Esophagus (tissue), 2 donors: ENCODE measurements at places on chromosomes 5 and 9. TPM values are rescaled to one million over a fixed set of nuclear protein-coding genes. Genes with fewer than 3 reads are reported as not detected.

Gene NEUROG1
- polyA plus RNA-seq = 0.02 TPM

Gene TMEM250
- polyA plus RNA-seq = 13.6 TPM

Gene INSYN2B
- 0.01 TPM for polyA plus RNA-seq

Gene IRX2
- polyA plus RNA-seq = 3.0 TPM

Gene IFNK
- polyA plus RNA-seq = not detected

Gene FBP2
- not detected for polyA plus RNA-seq

Gene HAPLN1
- polyA plus RNA-seq = 0.04 TPM

Gene SLC12A2
- polyA plus RNA-seq = 2.0 TPM

Gene PKD2L2
- polyA plus RNA-seq = 0.02 TPM

Gene ANKRD33B
- polyA plus RNA-seq = 1.3 TPM

Gene ZNF300
- 4.0 TPM for polyA plus RNA-seq

Gene DOCK2
- 0.86 TPM for polyA plus RNA-seq

Gene SLC27A4
- 69.2 TPM for polyA plus RNA-seq

Gene DIRAS2
- polyA plus RNA-seq = not detected

Gene NUTM2G
- polyA plus RNA-seq = not detected

Gene FAM169A
- polyA plus RNA-seq = 0.29 TPM

Gene SEMA6A
- 1.4 TPM for polyA plus RNA-seq

Gene CCL28
- 2.2 TPM for polyA plus RNA-seq

Gene SHLD3
- 1.9 TPM for polyA plus RNA-seq

Gene NR6A1
- polyA plus RNA-seq = 1.4 TPM

Gene TLX3
- polyA plus RNA-seq = not detected

Gene BHMT2
- polyA plus RNA-seq = 4.4 TPM

Gene RNF208
- polyA plus RNA-seq = 28.5 TPM

Gene SFXN1
- 9.3 TPM for polyA plus RNA-seq

Gene SLC36A2
- polyA plus RNA-seq = not detected

Gene FSTL4
- 2.1 TPM for polyA plus RNA-seq

Gene PTGDS
- 42.3 TPM for polyA plus RNA-seq

Gene CDH12
- polyA plus RNA-seq = 0.01 TPM

Gene SPATA31D4
- not detected for polyA plus RNA-seq

Gene ERBIN
- 12.5 TPM for polyA plus RNA-seq

Gene SPINK4
- polyA plus RNA-seq = not detected
